ENCODE measurements at places on chromosomes 11 and 22.

DNA sequence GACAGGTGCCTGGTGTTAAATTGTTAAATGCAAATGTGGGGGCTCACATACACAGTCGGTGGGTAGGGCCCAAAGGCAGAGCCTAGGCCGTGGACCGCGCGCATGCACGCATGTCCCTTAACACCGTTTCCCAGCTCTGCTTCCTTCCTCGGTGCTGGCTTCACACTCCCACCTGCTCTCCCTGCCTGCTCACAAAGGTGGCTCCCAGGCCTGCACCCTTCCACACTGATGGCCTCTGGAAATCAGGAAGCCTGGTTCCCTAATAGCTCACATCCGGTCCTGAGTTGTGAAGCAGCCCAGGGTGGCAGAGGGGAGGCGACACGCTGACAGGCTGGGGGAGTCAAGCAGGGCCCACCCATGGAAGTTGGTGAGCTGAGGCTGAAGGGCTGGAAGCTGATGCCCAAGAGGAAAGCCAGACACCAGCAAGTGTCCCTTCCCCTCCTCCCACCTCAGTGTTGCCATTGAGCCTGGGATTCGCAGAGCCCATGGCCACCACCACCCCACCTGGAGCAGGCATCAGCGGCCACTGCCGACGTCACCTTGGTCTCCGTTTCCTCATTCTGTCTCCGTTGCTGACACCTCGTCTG, 13.7 kb upstream of the CTTN start:
- no peaks in the 10 kb centered on the region for H3K27me3 ChIP-seq
- H3K36me3 ChIP-seq = peaks cover 33% of the 10 kb centered on the region
- no peak overlapping the region for H3K4me3 ChIP-seq
- peaks cover 52% of the 10 kb centered on the region for H3K4me1 ChIP-seq

- H3K36me3 ChIP-seq = no peaks in the 10 kb centered on the region
- H3K4me1 ChIP-seq = no peaks in the 10 kb centered on the region
- H3K27me3 ChIP-seq = no peaks in the 10 kb centered on the region
- no peak for DNase-seq
Observed at GRCh38 chr11:105273660-105274280, 134.2 kb upstream of the CARD18 start.

GRCh38 chr22:40512426-40513136, 123.9 kb downstream of the MRTFA start:
- no peak for DNase-seq
- H3K4me1 ChIP-seq = peaks cover 27% of the 10 kb centered on the region
- H3K27ac ChIP-seq = no peak overlapping the region
- H3K4me3 ChIP-seq = no peak overlapping the region

GRCh38 chr22:29842740-29843139, 4.7 kb upstream of the ASCC2 start:
- no peak overlapping the region for H3K4me3 ChIP-seq
- H3K36me3 ChIP-seq = no peaks in the 10 kb centered on the region
- H3K4me1 ChIP-seq = peaks cover 14% of the 10 kb centered on the region
- no peak for DNase-seq
- no peaks in the 10 kb centered on the region for H3K27me3 ChIP-seq

DNA sequence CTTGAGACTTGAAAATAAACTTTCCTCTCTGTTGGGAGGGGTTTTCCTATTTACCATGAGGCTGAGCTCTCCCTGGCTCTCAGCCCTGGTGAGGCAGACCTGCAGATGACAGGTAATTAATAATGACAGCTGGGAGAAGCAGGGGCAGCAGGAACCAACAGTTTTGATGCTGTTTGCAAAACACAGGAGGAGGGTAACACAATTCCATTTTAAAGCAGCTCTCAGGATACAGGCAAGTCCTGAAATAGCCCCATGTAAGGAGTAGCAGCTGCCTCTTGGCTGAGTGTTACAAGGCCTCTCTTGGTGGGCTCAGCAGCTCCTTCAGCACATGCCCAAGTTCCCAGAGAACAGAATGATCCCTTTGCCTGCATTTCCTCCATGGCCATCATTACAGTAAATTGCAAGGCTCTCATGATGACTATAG, 13.3 kb downstream of the PARVA start:
- DNase-seq = no peak
- peaks cover 18% of the 10 kb centered on the region for H3K36me3 ChIP-seq
- no peak overlapping the region for H3K27ac ChIP-seq
- H3K27me3 ChIP-seq = no peaks in the 10 kb centered on the region
- H3K4me3 ChIP-seq = no peak overlapping the region
- H3K4me1 ChIP-seq = no peaks in the 10 kb centered on the region

DNA sequence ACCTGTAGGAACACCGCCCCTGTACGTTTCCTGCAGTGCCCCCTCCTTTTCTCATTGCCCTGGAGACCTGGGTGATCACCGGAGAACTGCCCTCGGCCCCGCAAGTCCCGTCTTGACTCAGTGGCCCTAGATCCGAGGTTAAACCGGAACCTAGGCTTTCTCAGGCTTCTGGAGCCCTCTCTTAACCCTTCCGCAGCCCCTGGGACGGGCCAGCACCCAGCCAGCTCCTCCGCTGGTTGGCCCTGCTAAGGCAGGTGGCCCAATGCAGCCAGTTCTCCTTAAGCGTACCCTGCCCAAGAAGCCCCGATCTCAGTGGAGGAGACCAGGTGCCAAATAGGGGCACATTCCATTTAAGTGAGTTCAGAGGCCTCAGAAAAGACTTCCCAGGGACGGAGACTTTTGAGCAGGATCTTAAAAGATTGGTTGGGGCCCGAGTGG, 776 bp downstream of the NLRX1 start:
- H3K36me3 ChIP-seq = no peaks in the 10 kb centered on the region
- peak overlapping the region; percentile 83 for H3K4me3 ChIP-seq
- H3K27ac ChIP-seq = peak overlapping the region; percentile 95
- DNase-seq = peak; percentile 63
- H3K4me1 ChIP-seq = peaks cover 26% of the 10 kb centered on the region

DNA sequence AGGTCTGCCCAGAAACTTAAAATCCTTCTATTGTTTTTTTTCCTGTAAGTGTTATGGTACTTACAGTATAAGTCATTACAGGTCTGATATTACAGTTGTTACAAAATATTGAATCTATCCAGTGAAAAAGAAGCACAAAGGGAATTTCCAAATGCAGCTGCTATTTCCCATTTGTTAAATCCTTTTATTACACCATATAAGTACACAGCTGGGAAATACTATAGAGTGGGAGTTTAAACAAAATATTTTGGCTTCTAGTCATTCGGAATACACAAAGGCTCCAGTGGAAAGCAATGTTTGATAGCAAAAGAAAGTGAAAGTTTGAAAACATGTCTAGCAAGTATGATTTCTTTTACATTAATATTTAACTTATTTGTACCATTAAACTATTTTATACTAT, 18.0 kb downstream of the SOX6 start:
- H3K27ac ChIP-seq = no peak overlapping the region
- no peaks in the 10 kb centered on the region for H3K4me1 ChIP-seq
- DNase-seq = no peak
- no peaks in the 10 kb centered on the region for H3K27me3 ChIP-seq

- DNase-seq = peak; percentile 95
- H3K36me3 ChIP-seq = no peaks in the 10 kb centered on the region
- H3K27ac ChIP-seq = no peak overlapping the region
- H3K4me1 ChIP-seq = peaks cover 48% of the 10 kb centered on the region
- H3K4me3 ChIP-seq = peak overlapping the region; percentile 73
Observed at GRCh38 chr22:37561212-37562048, 1.1 kb downstream of the CDC42EP1 start.

DNA sequence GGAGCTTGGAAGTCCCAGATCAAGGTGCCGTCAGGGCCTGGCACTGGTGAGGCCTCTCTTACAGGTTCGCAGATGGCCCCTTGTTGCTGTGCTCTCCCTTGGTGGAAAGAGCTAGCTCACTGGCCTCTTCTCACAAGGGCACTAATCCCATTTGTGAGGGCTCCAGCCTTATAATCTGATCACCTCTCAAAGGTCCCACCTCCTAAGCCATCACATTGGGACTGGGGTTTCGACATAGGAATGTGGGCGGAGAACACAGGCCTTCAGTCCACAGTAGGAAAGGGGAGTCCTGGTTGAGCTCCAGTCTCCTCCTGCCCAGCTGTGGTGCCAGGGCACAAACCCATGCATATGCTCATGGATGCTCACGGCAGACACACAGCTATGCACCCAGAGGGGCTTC, 14.0 kb upstream of the LRRC32 start:
- H3K4me3 ChIP-seq = no peak overlapping the region
- peaks cover 11% of the 10 kb centered on the region for H3K4me1 ChIP-seq
- H3K27me3 ChIP-seq = peaks cover 4% of the 10 kb centered on the region
- H3K27ac ChIP-seq = no peak overlapping the region

DNA sequence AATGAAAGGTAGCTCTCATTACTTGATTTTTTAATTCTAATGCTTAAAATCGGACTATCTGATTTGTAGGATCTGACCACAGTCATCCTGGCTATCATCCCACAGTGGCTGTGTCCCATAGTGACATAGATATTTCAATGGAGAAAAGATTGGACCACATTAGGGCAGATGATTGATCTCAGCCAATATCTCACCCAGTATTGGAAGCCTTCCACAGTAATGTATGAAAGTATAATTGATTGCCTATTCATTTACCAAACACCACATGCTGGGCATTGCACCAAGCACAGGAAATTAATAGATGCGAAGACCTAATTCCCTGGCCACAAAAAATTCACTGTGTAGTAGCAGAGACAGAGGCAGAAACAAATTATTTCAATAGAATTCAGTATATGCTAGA, 37.6 kb downstream of the FZD4 start:
- no peak for DNase-seq
- peaks cover 13% of the 10 kb centered on the region for H3K4me1 ChIP-seq
- H3K36me3 ChIP-seq = no peaks in the 10 kb centered on the region
- H3K27me3 ChIP-seq = no peaks in the 10 kb centered on the region
- H3K27ac ChIP-seq = no peak overlapping the region
- no peak overlapping the region for H3K4me3 ChIP-seq

DNA sequence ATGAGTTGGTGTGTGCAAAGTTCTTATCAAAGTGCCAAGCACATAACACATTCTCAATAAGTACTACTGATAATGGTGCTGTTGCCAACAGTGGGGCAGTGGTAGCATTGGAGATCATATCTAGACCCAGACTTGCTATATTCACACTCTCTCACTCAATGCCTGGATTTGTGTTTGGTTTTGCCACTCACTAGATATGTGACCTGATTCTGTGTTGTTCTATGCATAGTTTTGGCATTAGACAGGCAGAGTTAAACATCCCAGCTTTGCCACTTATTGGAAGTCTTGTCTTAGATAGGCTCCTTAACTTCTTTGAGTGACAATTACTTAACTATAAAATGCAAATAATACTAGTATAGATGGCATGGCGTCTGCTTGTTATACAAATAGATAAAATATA, 642.6 kb upstream of the CCDC179 start:
- no peaks in the 10 kb centered on the region for H3K36me3 ChIP-seq
- peaks cover 13% of the 10 kb centered on the region for H3K4me1 ChIP-seq
- H3K27me3 ChIP-seq = no peaks in the 10 kb centered on the region

GRCh38 chr22:50261615-50262459, at the start of gene MAPK12:
Gene MAPK12 (minus strand): TSS chr22:50261683. CDS start chr22:50261509, 174 bp downstream.
- H3K4me1 ChIP-seq = peaks cover 8% of the 10 kb centered on the region
- H3K4me3 ChIP-seq = peak within 1 kb of the TSS; percentile 66
- peaks cover 25% of the 10 kb centered on the region for H3K27me3 ChIP-seq
- H3K36me3 ChIP-seq = no peaks in the 10 kb centered on the region
